ENCODE measurements at places on chromosomes 7 and 10. TPM values are rescaled to one million over a fixed set of nuclear protein-coding genes. Genes with fewer than 3 reads are reported as not detected.
A peak's percentile ranks its signal among the peaks of the same experiment; 100 is the strongest.

DNA sequence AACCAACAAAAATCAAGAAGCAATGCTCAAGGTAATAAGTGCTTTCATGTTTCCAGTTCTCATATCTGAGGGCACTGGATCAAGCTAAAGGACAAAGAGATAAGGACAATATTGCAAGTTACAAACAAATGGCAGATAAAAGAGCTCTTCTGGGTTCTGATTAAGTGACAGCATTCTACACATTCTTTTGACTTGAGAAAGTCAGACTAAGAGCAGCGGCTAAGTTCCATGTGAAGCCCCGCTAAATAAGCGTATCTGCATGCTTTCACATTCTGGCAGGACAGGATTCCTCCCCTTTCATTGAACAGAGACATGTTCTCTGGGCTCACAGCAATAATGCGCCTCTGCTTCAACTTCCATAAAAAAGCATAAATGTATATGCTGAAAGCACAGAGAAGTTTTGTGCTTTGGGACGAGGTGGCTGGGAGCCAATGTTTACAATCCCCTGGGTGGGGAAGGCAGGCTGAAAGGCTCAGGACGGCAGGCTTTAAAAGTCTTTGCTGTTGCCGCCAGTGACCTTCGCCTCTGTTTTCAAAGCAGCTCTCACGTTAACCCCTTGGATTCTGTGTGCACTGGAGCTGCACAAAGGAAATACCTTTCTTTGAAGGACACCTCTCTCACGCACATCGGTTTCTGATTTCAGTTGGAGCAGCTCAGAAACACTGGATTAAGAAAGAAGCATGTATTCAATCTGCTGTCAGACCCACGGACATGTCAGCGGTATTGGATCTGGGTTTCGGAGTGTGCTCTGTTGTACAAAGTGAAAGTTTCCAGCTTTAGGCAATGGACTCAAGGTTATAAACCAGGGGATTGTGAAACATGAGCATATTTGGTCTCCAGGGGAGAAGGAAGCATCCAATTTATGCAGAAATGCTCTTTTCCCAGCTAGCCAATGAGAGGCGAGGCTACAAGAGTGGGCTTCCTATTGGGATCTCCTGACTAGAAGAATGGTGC is 105.4 kb upstream of the FAM133B start:
- DNase-seq: peak; percentile 78

The COPS6 gene
- 16.1 TPM for total RNA-seq

DNA sequence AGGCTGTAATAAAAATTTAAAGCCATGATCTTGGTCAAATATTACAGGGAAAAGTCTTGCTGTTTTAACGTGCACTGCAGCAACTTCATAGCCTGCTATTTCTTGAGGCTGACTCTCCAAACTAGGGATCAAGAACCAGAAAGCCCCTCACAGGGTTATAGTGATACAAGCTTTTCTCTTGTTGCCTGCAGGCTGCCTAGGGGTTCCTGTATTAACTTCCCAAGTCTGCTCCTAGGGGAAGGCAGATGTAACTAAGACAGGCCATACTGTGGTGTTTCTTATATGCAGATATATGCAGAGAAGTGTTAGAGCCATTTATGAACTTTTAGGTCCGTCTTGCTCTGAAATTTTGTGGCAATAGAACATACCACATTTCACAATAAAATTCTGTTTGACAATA is 175.7 kb downstream of the FOXP2 start:
- DNase-seq: no peak

The PSD gene
- 2.6 TPM for total RNA-seq

- no peak for DNase-seq
These were observed 26.7 kb upstream of the DNAJB6 start for GRCh38 chr7:157309988-157310668.

GRCh38 chr7:155807065-155807671 is 5.1 kb downstream of the SHH start:
- no peak for DNase-seq

DNA sequence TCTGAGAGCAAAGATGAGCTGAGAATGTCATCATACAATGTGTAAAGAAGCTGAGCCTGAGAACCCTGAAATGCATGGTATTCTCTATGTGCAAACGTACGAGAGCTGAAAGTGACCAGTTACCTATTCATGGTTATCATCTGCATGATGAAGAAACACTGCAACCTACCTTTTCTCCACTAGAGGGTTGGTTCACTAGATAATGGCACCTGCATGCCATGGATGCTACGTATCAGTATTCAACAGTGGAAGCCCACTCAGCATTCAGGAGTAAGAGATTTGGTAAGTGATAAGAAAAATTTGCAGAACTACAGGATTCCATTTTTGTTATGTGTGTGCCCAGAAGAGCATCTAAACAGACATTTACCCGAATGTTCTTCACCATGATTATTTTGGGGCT is 145.4 kb downstream of the PTPRN2 start:
- no peak for DNase-seq

Data from body of pancreas (tissue), 4 donors.